Stimulated activated CD4-positive, alpha-beta T cell treated with anti-CD3 and anti-CD28 coated beads, Interleukin-15, amount 100 ng/mL, for 48 hours (primary cell): ENCODE measurements at places on chromosomes 3 and 15.

- no peak for DNase-seq
Measured at GRCh38 chr15:52171386-52171785, 19.8 kb downstream of the GNB5 start.

- DNase-seq: peak; percentile 47
Measured at GRCh38 chr3:32334675-32335074, 57.0 kb upstream of the CMTM7 start.

GRCh38 chr15:76197703-76198455 lies 113.4 kb downstream of the ETFA start:
- DNase-seq: no peak

GRCh38 chr3:48398701-48399386 lies 26.8 kb downstream of the FBXW12 start:
- DNase-seq: no peak

DNA sequence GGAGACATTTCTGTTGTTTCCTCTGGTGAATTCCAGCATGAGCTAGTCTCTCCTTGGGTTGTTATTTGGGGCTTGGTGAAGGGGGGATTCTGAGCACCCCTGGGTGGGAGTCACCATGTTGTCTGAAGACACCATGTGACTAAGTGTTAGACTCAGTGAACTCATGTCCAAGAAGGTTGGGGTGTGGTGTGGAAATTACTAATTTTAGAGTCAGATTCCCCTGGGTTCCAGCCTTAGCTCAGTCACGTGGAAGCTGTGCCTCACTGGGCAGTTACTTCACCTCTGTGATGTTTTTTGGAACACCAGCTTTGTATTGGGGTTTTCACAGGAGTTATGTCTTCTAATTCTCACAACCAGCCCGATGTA lies 171.5 kb downstream of the RPLP1 start:
- DNase-seq: no peak

GRCh38 chr3:194631696-194632095 lies 1.5 kb downstream of the TMEM44 start:
- no peak for DNase-seq

- no peak for DNase-seq
Measured at GRCh38 chr3:110318108-110318507, 753.5 kb upstream of the NECTIN3 start.

GRCh38 chr15:85475317-85475701 lies 94.9 kb downstream of the AKAP13 start:
- no peak for DNase-seq

GRCh38 chr3:141266797-141267555 lies 35.4 kb downstream of the PXYLP1 start:
- no peak for DNase-seq

DNA sequence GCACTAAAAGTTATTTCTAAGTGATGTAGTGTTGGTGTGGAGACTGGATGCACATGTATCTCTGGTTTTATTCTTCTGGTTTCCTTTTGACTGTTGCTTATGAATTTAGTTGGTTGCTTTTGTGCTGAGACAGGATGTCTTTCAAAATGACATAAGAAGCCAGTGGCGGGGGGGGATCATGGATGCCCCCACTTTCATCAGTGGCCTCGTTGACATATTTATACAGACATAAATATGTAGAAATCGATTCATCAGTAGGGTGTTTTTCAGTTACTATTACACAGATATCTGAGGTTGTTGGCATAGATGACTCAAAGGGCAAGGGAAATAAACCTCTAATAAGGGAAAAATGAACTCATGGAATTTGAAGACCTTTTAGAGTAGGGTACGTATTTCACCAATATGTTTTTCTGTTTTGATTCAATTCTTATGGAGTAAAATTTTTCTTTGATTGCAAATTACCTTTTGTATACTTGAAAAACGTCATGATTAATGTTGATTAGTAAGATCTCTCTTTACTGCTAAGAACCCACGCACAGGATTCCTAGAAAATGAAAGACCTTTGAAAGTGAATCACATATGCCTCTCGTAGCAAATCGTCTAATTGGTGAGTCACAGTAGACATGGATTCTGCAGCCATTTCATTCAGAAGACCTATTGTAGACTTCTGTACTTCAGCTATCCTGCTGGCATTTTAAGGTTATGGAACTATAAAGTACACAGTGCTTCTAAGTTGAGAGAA lies 97.4 kb upstream of the RBMS3 start:
- DNase-seq: peak; percentile 18

- DNase-seq: no peak
Measured at GRCh38 chr3:193292386-193292785, 51.4 kb downstream of the PLAAT1 start.

GRCh38 chr15:68798346-68799094 lies 22.2 kb downstream of the ANP32A start:
- DNase-seq: no peak

- DNase-seq: no peak
Measured at GRCh38 chr3:177729956-177730681, 532.8 kb upstream of the TBL1XR1 start.

- DNase-seq: no peak
Measured at GRCh38 chr3:126435456-126436315, 40.0 kb downstream of the ZXDC start.

DNA sequence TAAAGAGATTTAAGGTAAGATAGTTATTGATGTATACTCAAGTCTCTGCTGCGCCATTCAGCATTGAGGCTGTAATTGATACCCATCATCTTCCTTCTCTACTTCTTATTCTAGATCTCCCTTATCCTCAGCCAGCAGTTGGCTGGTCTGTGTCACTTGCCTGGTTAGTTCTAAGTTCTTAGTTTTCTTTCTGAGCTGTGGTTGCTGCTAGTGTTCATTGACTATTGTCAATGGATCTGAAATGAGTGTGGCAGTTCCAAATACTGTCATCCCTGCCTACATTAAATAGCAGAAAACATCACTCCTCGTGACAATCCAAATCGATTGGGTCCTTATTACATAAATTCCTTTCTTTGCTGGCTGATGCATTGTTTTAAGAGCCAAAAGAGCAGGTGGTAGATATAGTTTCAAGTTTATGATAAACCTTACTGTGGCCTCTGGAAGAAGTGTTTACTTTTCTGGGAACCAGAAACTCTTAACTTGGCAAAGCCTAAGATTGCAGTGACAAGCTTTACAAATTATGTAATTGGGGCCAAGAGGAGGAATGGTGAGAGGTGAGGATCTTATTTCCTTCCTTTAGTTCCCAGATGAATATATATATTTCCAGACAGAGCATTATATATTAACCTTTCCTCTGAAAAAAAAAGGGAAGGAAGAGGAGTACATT lies 168.0 kb downstream of the GMNC start:
- DNase-seq: no peak

DNA sequence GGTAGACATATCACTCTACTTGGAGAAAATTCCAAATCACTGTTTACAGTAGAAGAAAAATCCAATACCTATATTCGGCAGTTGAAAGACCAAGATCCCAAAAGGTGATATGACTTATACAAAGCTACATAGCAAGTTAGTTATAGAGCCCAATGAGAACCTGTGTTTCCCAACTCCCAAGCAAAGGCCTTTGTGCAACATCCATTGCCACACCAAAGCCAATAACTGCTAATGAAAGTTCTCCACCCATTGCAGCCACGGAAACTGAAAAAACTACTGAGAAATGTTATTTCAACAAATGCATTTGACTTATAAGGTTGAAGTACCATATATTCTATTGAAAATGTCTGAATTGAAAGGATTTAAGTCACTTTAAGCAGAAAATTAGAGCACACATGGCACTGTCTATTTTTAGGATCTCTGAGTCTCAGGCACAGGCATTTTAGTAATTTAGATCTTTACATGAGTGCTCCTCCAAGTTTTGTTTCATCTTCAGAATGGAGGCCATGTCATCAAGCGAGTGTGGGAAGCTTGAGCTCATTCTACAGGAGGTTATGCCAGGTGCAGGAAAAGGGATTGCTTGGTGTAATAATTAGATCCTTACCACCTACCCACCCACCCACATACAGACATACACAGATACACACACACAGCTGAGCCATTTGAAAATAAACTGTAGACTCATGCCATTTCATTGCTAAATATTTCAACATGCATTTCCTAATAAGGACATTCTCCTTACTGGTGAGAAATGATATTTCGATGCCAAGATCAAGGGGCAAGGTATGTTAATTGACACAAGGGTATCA lies 19.7 kb upstream of the ANO10 start:
- DNase-seq: no peak

- DNase-seq: no peak
Measured at GRCh38 chr3:74590620-74591262, 23.7 kb downstream of the CNTN3 start.

DNA sequence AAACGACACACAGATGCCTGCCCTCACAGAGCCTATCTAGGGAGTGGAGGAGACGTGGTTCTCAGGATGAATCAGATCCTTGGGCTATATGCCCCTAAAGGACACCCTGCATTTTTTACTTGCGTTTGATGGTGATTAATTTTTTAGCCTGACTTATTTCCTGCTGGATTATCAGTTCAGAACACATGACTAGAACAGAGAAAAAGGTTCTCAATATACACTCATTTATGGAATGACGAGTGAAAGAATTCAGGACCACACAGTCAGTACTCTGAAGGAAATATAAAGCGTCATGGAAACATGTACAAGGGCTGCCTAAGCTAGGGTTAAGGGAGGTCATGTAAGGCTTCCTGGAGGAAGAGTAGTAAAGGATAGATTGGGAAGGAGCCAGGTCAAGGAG lies 121.8 kb downstream of the SSR3 start:
- no peak for DNase-seq

- no peak for DNase-seq
Measured at GRCh38 chr15:82597815-82598214, 49.3 kb downstream of the CPEB1 start.

GRCh38 chr3:188975600-188976314 lies 196.0 kb upstream of the TPRG1 start:
- no peak for DNase-seq

- no peak for DNase-seq
Measured at GRCh38 chr3:78287085-78287484, 1247.2 kb downstream of the ROBO2 start.

DNA sequence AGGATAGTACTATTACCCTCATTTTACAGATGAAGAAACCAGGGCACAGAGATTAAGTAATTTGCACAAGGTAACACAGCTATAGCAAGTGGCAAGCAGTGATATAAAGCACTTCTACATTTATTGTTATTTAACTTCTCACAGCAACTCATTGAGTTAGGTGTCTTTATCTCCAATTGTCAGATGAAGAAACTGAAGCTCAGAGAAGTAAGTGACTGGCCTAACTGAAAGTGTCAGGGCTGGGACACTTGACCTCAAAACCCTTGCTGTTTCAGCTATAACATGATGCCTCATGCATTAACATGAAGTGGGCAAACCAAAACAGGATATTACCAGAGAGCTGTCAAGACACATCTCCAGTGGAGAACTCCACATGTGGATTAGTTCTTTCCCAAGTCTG lies 65.8 kb upstream of the LEKR1 start:
- no peak for DNase-seq

DNA sequence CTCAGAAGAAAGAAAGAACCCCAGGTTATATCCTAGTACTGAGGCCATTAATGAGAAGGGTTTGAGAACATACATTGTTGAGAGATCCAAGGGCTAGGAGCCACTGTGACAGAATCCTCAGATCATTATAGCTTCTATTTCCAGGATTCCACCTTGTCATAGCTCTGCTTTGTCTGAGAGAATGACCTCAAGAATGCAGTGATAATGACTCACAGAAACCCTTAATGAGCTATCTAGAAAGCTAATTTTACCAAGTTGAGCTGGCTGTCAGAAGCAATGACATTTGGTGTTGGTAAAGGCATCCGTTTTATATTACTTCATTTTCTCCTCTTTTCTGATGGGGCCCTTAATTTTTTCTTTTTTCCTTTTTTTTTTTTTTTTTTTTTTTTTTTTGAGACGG lies 10.9 kb downstream of the TRIP4 start:
- DNase-seq: no peak

DNA sequence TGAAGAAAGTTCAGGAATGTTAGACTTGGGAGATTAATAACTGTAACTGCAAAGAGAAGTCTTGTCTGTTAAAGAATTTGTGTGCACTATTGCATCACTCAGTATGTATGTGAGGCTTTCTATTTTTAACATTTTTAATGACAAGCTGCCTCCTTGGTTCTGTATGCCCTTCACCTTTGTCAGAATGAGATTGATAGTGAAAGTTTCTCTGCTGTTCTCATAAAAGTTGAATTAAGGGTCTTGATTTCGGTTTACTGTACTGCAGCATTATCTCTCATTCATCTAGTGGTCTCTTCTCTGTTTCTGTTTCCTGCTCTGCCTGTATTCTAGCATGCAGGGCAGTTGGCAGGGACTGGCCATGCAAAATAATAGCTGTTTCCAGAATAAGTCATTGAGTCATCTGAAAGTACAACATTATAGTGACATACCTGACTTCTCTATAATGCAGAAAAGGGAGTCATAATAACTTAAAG lies 454.9 kb downstream of the IL5RA start:
- DNase-seq: no peak

DNA sequence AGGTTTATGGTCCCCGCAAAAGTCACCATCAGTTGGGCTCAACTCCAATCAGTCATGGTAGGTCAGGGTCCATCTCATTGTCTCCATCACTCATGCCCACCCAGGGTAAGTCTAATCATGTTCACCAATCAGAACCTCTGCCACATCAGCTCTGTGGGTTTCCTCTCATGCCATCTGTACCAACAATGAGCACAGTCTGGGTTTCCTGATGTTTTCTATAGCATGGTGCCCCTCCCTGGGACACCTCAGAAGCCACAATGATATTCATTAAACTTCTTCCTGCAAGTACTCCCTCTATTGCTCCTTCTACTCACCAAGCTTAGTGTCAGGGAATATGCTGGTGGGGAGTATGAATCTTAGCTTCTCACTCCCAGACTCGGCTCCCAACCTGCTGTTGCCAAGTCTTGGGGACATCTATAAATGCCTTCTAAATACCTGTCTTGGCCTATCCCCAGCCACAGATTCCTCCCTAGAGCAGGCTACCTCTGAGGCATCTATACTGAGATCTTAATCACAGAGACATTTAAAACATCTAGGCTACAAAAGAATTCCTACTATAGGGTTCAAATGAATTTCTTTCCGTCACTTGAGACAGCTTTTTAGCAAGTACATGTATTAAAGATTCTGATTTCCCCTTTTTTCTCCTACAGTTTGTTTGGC lies 5.0 kb upstream of the CCR2 start:
- no peak for DNase-seq

- DNase-seq: no peak
Measured at GRCh38 chr15:29074045-29074444, 188.3 kb downstream of the APBA2 start.

DNA sequence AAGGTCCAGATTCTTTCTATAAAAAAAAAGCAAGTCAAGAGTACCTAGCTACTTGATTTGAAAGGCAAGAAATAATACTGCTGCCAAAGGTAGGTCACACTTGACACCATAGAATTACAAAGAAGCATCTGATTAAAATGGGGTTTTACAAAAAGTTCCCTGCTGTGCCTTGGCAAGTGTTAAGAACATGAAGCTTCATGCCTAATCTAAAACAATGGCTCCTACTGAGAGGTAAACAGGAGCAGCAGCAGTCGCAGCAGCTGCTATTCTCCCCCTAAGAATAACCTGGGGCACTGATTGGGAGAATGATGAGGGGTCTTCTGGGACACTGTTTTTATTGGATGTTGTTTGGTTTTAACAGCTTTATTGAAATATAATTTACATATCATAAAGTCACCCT lies 14.1 kb downstream of the UBP1 start:
- no peak for DNase-seq
